ENCODE measurements at places on chromosomes 2 and 18.
A peak's percentile ranks its signal among the peaks of the same experiment; 100 is the strongest.

DNA sequence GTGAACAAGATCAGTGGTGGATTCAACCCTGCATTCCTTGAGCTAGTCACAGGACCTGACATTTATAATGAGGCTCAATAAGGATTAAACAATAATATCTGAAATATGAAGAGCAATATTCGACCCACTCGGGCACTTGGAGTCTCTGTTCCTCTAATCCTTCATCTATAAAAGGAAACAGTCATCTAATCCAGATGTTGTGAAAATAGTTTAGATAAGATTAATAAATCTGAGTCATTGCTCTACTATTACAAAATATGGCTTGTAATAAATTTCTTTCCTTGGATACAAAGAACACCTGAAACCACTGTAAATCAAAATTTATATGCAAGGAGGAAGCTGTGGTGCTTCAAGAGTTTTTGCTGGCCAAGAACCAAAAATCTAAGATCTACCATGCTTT, 846.9 kb upstream of the ACVR2A start:
- no peak for DNase-seq

DNA sequence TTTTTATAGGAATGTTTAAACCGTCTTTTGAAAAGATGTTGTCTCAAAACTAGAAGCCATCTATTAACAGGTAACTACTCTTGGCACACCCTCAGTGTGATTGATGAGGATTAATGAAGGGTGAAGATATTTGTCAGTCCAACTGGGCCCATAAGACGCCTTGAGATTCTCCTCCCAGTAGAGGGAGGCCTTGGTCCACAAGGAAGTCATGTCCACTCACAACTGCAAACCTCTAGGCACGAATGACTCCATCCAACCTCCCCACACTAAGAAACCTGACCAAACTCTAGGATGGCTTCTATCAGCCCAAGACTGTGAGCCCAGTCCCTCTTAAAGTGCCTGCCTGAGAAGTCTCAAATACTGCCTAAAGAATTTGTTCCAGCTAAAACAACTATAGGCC, 19.2 kb upstream of the GRP start:
- no peak for DNase-seq

DNA sequence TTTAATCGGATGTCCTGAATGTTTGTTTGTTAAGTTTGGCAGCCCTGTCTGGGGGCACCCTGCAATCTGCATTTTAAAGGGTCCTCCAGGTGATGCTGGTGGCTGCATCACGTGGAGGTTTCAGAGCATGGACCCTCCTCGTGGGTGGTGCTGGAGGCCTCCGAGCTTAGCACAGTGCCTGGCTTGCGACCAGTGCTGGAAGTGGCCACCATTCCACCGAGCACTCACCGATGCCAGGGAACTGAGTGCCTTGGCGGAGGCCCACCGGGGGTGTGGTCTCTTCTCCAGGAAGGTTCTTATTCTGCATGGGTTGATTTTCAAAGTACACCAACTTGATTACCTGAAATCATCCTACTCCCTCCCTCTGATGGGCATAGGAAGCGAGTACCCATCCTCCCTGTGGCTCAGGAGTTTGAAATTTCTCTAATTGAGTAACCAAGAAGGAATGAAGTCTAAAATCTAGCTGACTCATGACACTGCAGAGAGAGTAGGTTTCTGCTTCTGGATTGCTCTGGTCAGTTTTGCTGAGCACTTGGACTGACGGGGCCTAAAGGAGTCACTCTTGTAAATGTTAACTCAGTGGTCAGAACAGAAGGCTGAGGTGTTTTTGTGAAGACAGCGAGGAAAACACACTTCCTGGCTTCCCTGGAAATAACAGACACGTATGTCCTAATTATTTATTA, 58.1 kb upstream of the SLC66A3 start:
- no peak for DNase-seq

DNA sequence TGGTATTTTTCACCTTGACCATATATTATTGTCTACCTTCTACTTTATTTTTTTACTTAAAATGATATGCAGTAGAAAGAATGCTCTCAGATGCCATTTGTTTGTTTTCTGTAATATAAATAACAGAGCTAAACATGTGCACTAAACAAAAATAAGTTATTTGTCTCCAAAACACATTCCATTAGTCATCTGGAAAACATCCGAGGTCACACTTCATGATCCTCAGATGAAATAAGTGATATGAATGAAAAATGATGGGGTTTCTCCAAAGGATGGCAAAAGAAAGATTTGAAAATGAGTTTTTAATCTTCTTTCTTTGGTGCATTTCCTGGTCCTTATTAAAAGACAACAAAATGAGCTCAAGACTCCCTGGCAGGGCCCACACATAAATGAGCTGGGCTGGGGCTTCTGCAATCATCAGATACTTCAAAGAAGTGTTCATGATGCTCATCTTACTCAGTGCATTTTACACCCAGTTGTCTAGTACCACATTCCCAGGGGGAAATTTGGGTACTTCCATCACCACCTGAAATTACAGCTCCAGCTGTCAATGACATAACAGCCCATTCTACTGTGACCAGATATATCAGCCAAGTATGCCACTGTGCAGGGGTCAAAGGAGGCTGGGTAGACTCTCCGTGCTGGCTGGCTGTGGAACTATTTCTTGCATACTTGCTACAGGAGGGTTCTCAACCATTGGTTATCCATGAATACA, 283.5 kb downstream of the PID1 start:
- DNase-seq: no peak

GRCh38 chr2:107687073-107687472, 139.6 kb upstream of the RGPD4 start:
- DNase-seq: peak; percentile 55

DNA sequence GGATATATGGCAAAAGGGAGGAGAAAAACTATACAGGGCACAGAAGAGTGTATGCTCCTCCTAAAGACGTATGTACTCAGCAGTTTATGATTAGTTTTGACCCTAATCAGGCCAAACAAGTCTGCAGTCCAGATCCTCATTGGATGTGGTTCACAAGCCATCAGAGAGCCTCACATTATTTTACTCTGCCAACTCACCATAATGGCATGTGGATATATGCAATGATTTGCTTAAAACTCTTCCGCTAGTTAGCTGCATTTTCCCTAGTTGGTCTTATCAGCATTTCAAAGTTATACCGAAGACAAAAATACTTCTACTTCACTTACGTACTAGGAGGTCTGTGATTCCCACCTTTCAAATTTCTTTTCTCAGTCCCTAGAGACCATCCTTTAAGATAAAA, 198.4 kb downstream of the CMPK2 start:
- DNase-seq: no peak

All from NCI-H1105 treated with DMSO at 0.1 percent for 48 hours (cell line).